ENCODE measurements at places on chromosomes 11 and 22.

- no peak for DNase-seq
These were observed 7.3 kb downstream of the TANGO2 start for GRCh38 chr22:20027966-20028854.

DNA sequence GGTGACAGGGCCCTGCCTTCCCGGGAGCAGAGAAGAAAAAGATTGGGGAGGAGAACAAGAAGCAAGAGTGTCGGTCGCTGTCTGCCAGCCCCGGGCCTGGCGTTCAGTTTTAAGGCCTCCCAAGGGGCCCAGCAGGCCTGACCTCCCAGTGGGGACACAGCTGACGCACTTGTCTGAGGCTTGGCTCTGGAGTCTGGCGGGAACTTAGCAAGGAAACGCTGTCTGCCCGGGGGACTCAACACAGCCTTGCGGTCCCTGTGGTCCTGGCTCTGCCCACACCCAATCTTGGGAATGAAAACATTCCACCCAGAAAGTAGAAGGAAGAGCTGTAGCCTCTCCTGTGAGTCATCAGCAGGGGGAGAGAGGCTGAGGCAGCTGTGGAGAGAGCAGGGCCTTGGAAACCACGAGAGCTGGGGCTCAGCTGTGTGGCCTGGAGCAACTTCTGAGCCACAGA is 54.4 kb downstream of the TRAF6 start:
- no peak for DNase-seq

DNA sequence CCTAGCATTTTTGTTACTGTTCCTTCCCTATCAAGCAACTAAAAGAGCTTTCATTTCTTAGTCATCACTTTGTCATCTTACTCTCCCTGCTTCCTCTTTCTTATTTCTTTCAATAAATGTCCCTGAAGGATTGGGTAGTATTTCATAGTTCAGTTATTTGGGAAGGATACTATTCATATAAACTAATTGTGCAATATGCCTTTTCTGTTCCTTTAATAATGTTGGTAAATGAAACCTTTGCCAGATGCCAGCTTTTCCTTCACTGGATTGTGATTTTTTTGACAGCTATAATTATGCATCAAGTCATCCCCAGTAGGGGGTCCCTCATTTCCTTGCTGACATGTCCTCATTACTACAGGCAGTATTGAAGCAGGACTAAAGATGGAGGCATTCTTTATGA is 101.7 kb downstream of the ATM start:
- no peak for DNase-seq

- DNase-seq = no peak
These were observed 35.6 kb downstream of the ARL14EP start for GRCh38 chr11:30358536-30358935.

DNA sequence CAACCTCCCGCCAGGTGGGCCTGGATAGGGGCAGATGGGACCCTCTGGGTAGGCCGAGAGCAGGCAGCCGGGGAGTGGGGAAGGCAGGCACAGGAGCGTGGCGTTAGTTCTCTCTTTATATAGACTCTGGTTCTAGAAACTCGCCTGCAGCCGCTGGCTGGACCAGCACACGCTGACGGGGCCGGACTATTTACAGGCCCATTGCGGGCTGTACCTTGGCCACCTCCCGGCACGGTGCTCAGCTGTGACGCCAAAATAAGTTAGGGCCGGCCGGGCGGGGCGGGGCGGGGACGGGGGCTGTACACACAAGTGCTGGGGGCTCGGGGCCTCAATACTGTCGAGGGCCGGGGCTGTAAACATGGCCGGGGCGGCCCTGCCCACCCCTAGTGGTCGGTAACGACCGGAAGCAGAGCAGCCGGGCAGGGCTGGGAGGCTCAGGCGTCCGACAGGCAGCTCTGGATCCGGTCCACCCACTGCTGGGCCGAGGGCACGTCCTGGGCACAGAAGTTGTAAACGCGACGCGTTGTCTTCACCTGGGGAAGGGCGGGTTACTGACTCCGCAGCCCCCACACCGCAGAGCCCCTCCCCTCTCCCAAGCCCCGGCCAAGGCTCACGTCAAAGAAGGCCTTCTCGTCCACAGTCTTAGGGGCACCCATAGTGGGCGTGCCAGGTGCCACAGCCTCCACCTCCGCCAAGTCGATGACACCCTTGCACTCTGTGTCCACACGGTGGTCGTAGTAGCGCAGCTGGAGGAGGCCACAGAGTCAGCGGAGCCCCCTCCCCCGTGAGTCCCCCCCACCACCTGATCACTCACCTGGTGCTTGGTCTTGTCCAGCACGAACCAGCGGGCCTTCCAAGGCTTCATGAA is 27.9 kb downstream of the SBF1 start:
- DNase-seq = no peak

GRCh38 chr22:37199760-37200108 is 11.7 kb upstream of the C1QTNF6 start:
- no peak for DNase-seq

DNA sequence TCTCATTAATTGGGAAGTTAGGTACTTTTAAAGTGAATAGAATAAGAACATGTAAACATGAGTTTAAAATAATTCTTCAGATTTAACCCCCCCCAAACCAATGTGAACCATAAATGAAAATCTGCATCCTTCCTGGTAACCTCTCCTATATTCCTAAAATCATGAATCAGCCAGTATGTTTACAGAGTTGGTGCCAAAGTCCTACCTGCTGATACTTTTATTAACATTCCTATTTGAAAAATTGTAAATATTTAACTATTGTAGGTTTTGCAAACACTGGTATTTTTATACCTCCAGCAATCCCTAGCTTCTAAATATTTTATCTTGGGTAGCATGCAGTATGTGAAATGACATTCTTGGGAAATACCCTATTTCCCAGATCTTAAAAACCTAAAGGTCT is 278.2 kb downstream of the RAB38 start:
- DNase-seq = no peak

GRCh38 chr11:126464796-126465195 is 109.3 kb downstream of the ST3GAL4 start:
- no peak for DNase-seq

Measured in activated T-helper 1 cell treated with anti-CD3 and anti-CD28 coated beads, Interleukin-2, amount 50 U/mL, for 16 hours (primary cell).